IPS-NIHi11 (cell line): ENCODE measurements at places on chromosomes 1 and 21.

DNA sequence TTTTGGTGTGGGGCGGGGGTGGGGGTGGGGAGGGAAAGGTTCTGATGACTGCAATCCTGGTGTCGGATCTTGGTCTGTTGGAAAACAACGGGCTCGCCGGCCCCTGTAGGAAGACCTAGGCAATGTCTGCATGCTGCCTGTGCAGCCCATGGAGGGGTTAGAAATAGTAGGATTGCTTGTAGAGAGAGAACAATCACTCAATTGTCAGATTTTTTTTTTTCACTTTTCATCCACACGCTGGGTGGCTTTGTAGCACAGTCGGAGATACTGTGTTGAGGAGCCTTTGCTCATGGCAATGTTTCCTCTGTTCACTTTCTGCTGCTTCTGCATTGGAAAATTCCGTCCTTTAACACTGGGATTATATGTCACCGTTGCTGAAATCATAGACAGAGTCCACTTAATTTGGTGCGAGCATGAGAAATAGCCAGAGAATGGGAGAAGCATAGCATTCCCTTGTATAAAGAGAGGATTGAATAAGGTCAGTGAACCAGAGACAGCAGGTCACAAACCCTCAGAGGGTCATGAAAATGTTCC, 107.5 kb downstream of the MRPS6 start:
- DNase-seq, result no peak

DNA sequence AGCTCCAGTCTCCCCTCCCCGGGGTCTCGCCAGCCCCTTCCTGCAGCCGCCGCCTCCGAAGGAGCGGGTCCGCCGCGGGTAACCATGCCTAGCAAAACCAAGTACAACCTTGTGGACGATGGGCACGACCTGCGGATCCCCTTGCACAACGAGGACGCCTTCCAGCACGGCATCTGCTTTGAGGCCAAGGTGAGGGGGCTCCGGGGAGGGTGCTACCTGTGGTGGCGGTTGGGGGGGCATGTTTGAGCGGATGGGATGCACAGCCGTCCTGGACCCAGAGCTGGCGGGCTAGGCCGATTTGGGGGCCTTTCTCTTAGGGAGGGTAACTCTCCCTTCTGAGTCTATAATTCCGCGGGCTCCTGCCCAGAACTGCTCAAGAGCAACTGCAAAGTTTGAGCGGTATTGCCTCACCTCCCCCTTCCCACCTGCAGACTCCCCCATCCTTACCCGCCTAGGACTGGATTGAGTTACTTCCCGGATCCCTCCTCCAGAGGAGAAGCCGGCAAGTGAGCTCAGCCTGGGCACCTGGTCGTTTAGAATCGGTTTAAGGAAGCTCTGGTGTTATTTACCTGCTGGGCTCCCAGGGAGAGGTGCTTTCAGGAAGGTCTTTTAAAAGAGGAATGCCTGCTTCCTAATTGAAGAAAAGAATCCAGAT, 730 bp downstream of the NOS1AP start:
- peak; percentile 50 for DNase-seq

- no peak for DNase-seq
Measured at GRCh38 chr1:41411229-41411628, 50.0 kb downstream of the FOXO6 start.

DNA sequence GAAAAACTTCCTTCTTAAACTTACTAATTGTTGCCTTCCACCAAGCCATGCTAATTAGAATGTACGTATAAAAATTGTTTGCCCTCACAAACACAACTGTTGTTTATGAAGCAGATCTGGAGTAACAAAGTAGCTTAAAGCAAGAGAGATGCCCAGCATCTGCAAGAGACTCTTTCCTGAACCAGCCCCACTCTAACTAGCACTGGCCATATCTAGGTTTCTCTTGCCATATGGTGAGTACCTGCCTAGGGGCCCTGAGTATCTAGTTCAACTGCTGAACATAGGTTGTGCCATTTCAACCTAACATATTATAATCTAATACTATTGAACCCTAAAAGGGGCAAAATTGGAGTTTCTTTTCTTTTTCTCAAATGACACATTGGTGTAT, 883.4 kb upstream of the B3GALT2 start:
- no peak for DNase-seq

DNA sequence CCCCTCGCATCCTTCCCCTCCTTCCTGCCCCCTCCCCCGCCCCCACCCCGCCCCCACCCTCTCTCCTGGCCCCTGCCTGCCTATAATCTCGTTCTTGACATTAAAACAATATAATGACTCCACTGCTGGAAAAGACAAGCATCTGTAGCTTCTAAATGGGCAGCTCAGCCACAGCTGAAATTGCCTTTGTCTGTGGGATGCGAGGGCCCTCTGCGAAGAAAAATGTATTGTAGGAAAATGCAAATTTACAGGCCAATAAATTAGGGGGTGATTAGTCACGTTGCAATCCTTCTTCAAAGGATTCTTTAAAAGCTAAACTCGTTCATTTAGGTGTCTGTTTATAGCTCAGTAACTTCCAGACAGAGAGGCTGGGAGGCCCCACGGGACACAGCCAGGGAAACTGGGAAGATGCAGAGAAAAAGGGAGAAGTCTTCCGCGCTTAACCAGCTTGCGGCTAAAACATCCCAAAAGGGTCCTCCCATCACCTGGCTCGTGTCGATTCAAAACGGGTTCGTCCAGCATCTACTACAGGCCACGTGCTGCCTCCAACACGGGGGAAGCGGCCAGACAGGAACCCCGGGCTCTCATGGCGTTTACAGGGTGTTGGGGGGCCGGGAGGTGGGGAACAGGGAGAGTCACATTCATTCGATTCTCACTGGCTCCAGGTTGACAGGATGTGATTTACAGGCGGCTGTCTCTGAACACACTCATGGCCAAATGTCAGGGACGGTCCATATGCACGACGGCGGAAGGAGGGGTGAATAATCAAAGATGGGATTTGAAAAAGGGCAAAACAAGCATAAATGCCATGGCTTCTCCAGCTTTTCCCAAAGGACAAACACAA, 100.5 kb upstream of the ZBTB40 start:
- DNase-seq, result peak; percentile 6

GRCh38 chr1:119079881-119080280, 60.6 kb downstream of the WARS2 start:
- DNase-seq, result no peak

- no peak for DNase-seq
Measured at GRCh38 chr1:205668951-205669340, 11.4 kb downstream of the SLC45A3 start.

DNA sequence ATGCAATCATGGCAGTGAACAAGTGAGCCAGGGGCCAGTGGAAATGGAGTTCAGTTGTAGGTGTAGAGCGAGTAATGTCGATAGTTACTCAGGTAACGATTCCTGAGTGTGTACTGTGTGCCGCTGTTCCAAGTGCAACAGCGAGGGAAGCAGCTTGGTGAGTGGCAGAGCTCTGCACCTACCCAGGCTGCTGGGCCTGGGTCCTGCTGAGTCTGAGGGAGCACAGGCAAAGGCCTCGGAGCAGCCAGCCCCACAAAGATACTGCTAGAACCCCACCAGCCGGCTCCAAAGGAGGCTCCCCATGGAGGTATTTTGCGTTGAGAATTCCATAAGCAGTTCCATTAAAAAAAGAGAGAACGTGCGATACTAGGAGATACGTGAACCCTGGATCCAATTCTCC, 23.2 kb downstream of the PARP1 start:
- no peak for DNase-seq

GRCh38 chr21:45210461-45210983, 77.2 kb downstream of the POFUT2 start:
- DNase-seq, result no peak

DNA sequence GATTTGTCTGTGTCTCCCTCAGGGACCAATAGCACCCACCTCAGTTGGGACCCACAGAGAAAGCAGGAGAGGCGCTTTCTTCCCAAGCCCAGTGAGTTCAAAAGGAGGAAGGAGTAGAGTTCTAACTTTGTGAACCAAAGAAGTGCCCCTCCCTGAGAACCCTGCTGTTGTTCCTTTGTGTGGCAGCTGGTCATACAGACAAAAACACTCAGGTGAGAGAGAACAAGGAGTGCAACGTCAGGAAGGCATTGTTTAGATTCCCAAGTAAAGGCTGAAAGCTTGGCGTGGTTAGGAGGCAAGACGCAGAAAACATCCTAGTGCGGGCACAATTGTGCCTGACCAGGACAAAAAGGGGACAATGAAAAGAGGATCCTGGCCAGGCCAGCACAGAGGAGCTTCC, 654.6 kb downstream of the KIF26B start:
- DNase-seq, result peak; percentile 26

DNA sequence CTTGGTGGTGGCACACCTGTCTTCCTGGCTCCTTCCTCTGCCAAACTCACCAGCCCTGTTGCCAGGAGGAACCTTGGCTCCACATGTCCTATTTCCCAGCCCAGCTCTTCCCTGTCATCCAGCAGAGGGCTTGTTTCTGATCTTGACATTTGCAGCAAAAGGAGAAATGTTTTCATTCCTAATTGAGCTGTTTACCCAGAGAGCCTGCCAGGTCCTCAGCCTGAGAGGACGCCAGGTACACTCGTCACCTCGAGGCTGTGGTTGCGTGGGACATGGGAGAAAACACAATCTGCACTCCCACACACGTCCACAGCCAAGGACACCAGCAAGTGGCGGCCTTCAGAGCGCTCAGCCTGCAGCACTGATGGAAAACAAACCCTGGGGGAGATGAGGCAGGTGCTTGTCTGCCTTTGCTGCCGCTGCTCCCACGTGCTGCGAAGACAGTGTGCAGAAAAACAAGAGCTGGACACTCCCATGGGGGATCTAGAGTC, 132.8 kb upstream of the CD34 start:
- DNase-seq, result no peak

GRCh38 chr21:45636951-45637646, 6.4 kb upstream of the PCBP3 start:
- no peak for DNase-seq

- no peak for DNase-seq
Measured at GRCh38 chr1:64925594-64925993, 40.8 kb downstream of the JAK1 start.

DNA sequence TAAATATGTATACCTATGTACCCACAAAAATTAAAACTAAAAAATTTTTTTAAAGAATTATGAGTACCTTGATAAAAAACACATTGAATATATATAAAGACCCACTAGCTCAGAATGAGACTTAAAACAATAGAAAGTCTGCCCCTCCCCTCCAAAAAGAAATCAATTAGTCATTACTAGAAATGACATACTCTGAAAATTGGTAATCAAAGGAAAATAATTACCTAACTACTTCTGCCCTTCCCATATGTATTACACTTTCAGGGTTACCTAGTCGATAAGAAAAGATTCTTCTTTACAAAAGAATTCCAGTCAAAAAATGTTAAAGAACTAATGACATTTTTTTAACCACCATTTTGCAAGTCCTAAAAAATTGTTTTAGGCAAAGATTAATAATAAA, 34.7 kb downstream of the VAV3 start:
- DNase-seq, result no peak

GRCh38 chr1:174364996-174365736, 82.6 kb upstream of the GPR52 start:
- no peak for DNase-seq

DNA sequence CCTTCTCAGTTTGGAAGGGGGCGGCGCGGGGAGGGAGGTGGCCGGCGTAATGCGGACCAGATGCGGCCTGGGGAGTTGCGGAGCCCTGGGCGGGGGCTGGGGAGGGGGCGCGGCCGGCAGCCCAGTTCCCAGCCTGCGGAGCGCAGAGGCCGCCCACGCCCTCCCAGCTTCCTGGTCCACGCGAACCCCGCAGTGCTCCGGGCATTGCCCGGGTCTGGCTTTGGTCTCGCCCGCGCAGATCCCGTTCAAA, 695 bp downstream of the DMBX1 start:
- peak; percentile 63 for DNase-seq

- peak; percentile 65 for DNase-seq
Measured at GRCh38 chr1:20358761-20359263, 68.1 kb downstream of the VWA5B1 start.

GRCh38 chr1:87051965-87052364, 137.5 kb downstream of the HS2ST1 start:
- DNase-seq, result no peak
